ENCODE measurements at places on chromosomes 12 and 14.

DNA sequence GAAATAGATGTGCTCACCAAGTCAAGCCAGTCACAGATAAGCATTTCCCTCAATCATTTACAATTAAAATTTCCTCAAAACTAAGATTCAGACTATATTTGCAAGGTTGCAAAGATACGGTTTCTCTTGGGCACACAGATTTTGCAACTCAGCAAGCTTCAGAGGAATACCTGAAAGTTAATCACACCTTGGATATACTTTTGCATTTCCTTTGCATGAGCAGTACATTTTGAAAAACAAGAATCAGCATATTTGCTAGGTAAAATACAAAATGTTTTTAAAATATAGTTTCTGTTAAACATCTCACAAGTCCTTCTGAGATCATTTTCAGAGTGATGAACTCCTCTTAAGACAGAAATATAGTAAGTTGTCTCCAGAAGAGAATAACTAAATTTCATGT lies 336.9 kb downstream of the DUSP6 start:
- no peak for DNase-seq

DNA sequence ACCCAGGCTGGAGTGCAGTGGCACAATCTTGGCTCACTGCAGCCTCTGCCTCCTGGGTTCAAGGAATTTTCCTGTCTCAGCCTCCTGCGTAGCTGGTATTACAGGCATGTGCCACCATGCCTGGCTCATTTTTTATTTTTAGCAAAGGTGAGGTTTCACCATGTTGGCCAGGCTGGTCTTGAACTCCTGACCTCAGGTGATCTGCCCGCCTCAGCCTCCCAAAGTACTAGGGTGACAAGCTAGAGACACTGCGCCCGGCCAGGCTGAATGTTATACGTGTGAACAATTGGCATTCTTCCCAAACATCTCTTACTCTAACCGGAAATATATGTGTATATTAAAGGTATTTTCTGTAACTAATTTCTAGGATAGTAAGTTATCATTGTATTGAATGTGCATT lies 13.2 kb upstream of the LIMA1 start:
- no peak for DNase-seq

DNA sequence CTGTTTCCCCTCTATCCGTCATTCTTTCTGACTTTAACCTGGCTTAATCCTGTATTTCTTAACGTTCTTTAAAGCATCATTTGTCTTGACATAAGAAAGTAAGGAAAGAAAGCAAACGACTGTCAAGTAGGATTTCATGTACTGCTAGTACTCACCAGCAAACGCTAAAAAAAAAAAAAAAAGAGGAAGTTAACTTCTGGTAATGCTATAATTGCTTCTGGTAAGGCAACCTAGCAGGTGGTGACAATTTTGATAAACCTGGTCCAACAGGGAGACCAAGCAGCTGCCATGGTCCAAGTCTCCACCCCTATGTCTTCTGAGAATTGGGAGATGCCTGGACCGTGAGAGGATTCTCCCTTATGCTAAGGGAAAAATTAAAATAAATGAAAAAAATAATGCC lies 306.6 kb downstream of the DAD1 start:
- DNase-seq, result no peak

GRCh38 chr12:69875416-69875935 lies 50.4 kb downstream of the MYRFL start:
- no peak for DNase-seq

Measured in astrocyte of the spinal cord (primary cell).